ENCODE measurements at places on chromosomes 12 and 14.

- no peak for DNase-seq
These were observed 463.9 kb upstream of the ATP2B1 start for GRCh38 chr12:90172524-90172923.

DNA sequence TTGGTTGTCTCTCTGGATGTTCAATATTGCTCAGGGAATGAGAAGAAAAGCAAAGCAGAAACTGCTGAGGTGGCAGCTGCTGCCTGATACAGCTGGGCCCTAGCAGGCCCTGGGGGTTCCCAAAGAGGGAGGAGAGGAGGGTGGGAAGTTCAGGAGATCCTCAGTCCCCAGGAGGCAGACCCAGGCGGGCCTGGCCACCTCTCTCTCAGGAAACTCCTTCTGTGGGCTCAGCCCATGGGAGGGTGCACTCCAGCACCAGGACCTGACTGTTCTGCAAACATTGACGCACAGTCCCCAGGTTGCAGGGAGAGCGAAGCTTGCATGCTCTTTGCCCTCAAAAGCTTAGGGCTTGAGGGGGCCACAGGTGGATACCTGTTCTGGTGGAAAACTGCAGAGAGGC is 29.6 kb downstream of the IRF2BPL start:
- no peak for DNase-seq

DNA sequence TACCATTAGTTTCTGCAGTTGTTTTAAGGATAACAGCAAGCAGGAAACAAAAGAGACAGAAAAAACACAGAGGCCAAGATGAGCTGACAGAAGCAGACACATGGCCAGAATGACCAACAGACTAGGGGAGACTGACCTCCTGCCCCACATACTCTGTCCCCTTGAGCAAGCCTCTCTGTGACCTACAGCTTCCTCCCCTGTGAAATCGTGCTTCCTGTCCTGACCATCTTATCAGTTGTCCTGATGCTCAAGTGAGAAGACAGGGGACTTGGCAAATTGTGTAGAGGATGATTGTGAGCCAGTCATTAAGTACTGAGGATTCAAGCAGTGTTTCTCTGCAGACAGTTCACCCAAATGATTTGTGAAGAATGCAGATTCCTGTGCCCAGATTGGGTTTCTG is 229.0 kb downstream of the SLC41A2 start:
- DNase-seq = no peak

- DNase-seq = no peak
These were observed 44.3 kb upstream of the TMPO start for GRCh38 chr12:98471085-98471484.

- no peak for DNase-seq
These were observed 176.8 kb downstream of the GXYLT1 start for GRCh38 chr12:41967668-41968500.

DNA sequence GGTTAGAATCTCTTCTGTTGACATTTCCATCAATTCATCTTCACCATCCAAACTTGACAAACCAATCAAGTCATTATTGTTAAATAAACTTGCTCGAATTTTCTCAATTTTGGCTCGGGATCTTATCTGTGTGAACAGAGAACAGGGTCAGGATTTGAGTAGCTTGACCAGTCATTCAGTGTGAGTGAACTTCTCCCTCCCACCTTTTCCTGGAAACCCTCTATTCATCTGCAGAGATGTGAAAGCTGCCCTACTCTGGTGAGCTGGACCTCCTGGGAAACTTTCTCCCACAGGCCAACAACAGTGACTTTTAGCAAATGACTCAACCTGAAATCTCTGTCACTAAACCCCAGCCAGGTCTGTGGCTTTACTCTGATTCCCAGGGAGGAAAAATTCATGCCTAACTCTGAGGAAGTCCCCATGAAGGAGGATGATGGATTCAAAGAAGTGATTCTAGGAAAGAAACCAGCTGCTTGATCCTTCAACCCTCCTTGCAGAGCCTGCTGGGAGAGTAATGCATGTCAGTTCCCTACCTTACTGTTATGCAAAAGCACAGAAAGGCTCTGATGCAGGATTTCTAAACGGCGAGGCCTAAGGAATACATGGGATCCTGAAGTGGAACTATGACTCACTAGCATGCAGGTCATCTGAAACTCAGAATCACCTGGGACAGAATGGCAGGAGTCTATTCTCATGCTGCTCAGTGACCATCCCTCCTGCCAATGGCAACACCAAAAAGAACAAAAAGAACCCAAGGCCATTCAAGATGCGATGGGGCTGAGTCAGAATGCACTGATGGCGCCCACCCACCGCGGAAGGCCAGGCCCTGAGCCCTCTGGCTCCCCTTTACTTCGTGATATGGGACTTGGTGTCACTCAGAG is 58.0 kb downstream of the TRAFD1 start:
- no peak for DNase-seq

GRCh38 chr14:101844751-101845150 is 83.2 kb downstream of the PPP2R5C start:
- DNase-seq = no peak

DNA sequence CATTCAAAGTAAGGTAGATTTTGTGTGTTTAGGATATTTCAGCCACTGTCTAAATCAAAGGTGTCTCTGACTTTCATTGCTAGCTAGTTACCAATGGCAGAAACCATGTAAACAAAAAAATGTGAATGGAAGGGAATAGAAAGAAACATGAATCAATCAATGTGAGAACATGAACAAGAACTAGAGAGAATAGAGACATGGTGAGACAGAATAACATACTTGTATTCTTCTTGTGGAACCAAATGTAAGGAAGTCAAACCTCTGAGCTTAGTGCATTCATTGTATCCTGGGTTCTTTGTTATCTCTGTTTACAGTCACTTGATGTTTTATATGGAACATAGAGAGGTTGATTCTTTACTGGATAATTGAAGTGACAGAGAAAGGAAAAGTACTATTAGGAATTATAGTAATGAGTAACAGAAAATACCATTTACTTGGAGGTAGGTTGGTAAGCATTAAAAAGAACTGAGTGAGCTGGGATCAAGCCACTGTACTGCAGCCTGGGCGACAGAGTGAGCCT is 2.6 kb upstream of the WNK1 start:
- DNase-seq = no peak

GRCh38 chr12:99059824-99060511 is 414.9 kb downstream of the APAF1 start:
- no peak for DNase-seq

- DNase-seq = no peak
These were observed 1.3 kb upstream of the NCOR2 start for GRCh38 chr12:124568431-124569374.

DNA sequence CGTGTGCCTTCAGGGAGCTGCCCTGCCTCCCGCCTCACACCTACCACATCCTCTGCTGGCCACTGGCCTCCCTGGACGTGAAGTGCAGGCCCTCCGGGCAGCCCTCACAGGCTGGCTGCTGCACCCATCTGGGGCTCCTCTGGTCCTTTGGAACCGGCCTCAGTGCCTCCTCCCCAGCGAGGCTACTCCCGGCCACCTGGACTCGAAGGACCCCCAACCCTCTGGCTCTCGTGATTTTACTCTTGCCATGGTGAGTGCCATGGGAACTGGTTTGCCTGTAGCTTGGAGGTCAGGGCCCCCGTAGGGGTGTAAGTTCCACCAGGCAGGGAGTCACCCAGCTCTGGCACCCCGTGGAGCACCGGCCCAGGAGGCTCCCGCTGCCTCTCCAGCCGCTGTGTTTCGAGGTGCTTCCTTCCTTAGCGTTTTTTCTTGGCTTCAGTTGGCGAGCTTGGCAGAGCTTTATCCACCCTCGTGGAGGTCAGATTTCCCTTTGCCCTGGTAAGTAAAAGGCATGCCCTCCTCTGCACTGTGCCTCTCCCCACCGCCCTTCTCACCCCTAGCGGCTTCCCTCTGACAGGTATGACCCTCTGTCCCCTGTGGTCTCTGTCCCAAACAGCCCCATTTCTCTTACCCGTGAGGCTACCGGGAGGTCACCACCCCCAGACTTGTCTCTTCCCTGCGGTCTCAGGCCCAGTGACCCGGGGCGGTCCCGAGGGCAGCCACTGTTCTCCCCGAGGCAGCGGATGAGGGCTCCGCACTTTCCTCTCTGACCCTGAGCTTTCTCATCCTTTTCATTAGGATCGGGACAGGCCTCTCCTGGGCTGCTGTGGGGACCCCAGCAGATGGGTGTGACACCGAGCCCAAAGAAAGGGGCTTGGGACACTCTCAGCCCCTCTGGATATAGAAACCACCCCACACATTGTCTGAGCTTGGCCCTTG is 203.1 kb upstream of the C14orf180 start:
- no peak for DNase-seq

DNA sequence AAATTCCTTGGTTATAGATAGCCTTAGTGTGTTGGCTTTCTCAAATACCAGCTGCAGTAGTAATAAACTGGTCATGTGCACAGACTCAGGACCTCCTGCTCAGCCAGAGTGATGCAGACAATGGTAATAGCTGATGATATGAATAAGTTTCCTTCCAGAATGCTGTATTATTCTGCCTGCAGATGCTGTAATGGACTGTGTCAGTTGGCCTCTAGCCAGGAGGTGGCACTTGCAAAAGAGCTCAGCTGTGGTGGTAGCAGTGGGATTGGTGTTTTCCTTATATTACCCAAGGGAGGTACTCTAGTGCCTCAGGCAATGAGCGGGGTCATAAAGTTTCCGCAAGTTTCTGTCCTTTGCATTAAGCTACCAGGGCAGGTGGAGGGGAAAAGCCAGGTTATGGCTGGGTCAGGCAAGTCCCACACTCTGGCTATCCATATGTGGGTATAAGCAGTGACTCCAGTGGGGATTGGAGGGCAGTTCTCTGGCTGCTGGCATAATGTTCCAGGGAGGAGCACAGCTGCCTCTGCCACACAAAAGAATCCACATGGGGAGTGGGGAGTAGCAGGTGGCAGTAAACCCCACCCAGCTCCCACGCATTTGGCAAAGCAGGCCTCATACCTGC is 14.0 kb upstream of the MUCL1 start:
- DNase-seq = no peak

- no peak for DNase-seq
These were observed 235.8 kb downstream of the SSPN start for GRCh38 chr12:26431211-26431610.

DNA sequence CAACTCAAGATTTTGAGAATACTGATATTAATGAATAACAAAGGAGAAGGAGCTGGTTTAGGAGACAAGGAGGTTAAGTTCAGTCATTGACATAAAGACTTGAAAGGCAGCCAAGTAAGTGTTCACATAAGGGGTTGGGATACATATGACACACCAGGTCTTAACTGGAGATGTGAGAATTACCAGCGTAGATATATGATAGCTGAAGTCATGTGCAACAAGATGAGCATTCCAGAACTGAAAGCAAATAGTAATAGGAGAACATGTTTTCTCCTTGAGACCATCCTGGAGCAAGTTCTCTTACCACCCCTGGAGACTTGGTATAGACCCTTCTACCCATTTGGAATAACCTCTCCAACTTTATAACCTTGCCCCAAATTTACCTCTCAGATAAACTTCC is 43.3 kb upstream of the NPFF start:
- no peak for DNase-seq

- DNase-seq = no peak
These were observed 38.4 kb upstream of the FOXN3 start for GRCh38 chr14:89455412-89455811.

DNA sequence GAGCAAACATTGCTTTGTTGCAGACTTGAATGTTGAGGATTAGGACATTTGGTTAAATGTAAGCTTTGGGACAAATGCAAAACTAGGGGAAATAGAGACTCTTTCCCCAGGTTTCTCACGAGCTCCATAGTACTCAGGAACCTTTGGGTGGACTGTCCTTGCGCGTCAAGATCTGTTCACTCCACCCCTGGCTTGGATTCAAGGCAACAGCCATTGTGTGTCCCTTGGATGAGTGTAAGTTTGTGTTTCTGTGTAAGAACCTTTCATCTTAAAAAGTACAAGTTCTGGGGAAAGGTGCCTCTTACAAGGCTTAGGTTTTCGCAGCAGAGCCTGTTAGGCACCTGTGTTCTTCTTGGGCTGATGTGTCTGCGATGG is 3.7 kb downstream of the SUSD6 start:
- DNase-seq = no peak

GRCh38 chr12:76007640-76008039 is 23.9 kb downstream of the PHLDA1 start:
- no peak for DNase-seq

DNA sequence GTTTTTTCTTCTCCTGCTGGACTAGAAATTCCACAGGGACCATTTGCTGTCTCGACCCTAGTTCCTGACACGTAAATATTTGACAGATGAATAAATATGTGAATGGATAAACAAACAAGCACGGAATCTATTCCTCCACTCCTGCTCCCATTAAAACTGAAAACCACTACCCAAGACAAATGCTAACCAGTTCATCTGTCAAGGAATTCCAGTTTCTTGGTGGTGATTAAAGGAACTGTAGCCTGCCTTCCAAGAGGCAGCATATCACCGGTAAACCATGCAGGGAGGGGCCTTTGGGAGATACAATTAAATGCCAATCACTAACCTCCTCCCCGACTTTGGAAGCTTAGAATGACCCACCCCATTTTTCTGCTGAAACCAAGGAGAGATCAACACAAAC is 95.4 kb downstream of the TTC7B start:
- DNase-seq = no peak

DNA sequence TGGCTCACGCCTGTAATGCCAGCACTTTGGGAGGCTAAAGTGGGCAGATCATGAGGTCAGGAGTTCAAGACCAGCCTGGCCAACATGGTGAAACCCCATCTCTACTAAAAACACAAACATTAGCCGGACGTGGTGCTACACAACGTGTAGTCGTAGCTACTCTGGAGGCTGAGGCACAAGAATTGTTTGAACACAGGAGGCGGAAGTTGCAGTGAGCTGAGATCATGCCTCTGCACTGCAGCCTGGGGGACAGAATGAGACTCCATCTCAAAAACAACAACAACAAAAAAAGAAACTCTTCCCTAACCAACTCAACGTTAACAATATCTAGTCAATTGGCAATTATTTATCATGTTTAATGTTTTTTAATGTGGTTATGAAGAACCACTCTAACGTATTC is 89.3 kb downstream of the EPS8 start:
- no peak for DNase-seq

DNA sequence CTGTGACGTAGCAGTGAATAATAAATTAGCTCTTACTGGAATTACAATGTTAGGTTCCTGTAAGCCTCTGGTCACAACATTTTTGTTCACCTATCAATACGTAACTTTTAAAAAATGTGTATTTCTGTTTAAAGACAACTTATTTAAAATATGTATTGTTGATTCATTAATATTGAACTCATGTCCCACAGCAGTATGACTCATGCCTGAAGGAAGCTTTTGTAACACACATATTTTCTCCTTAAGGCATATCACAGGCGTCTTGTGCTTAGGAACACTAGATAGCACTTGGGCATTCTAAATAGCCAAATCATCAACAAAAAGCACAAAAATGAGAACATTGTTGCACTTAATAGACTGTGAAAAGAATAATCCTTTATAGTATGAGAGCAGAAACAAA is 92.5 kb downstream of the GPHN start:
- no peak for DNase-seq

- DNase-seq = no peak
These were observed 87.9 kb downstream of the ATP23 start for GRCh38 chr12:58029260-58029659.

DNA sequence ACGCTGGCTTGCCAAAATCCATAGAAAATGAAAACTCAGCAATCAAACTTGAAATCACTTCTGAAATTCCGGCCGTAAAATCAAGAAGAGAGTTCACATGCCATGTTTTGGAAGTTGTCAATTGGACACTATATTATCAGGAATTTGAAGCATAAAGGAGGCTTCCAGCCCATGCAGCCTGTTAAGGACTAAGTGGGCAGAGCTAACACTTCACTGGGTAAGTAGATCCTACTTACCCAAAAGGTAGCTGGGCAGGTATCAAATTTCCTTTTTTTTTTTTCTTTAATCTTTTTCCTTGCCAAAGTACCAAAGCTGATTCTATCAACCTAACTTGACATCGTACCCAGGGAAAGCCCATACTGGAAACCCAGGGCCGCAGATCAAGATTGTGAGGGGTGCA is 71.5 kb upstream of the ARHGAP5 start:
- DNase-seq = no peak

Measured in LoVo (cell line).